ENCODE measurements at places on chromosomes 5 and 9.

DNA sequence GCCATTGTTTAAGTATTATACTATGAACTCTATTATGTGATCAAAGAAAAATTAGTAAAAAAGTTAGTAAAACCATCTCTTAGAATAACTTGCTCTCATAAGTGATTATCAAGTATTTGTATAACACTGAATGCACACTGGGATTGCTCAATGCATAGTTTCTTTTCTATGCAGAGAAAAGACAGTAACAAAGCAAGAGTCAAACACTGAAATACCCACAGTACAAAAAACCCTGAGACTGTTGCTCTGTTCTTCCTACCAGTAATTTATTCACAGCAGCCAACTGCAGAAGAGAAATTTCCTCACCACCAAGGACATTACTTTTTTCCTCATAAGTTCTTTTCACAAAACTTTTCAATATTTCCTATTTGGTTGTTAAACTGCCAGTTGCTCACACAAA, 634.4 kb downstream of the DTWD2 start:
- no peak for DNase-seq

DNA sequence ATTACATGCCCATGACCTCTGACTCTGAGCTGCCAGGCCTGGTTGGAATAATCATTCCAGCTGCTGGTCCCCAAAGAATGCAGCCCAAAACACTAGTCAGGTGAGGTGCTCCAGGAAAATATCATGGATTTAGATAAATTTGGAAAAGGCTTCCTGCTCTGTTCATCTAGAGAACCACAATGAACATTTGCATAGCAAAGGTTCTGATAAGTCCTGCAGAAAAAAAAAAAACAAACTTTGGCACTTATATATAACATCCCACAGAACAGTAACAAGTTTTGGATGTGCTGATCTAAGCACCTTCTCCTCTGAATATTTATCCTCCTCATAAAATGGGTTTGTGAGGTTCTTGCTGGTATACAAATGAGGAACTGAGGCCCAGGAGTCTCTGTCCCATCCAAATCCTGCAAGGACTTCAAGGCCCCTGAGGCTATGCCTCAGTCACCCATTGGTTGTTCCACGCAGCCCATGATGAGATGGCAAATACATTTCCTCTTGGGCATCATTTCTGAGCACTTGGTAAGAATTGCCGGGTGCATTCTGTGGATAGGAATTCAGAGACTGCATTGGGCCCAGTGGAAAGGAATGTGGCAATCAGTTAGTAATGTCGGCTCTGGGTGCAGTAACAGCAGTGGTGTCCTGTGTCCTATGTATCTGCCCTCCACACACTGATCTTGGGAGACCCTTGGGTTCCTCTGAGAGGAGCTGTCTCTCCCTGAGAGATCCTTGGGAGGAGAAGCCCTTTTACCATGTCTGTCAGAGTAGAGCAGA, 73.4 kb upstream of the ASS1 start:
- peak; percentile 21 for DNase-seq

GRCh38 chr9:7212101-7212500, 454.3 kb downstream of the KDM4C start:
- no peak for DNase-seq

GRCh38 chr5:124764585-124764984, 18.1 kb upstream of the ZNF608 start:
- no peak for DNase-seq

GRCh38 chr9:129863059-129863690, 27.9 kb downstream of the USP20 start:
- peak; percentile 91 for DNase-seq

GRCh38 chr9:7443541-7443940, 356.0 kb downstream of the DMAC1 start:
- no peak for DNase-seq

DNA sequence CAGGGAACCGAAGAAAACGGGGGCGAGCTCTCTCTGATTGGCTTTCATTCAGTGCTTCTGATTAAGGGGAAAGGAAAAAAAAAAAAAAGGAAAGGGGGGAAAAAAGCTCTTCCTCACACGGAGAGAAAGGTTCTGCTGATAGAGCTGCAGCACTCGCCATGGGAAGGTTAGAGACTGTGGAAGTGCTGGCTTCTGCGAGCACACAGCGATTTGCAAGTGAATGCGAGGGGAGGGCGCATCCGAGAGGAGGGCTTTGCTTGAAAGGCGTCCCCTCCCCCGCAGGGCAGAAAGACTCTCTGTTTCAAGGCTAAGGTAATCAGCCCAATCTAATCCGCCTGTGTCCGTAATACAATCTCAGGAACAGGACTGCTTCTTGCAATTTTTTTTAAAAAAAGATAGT, at the start of gene CDH10:
Gene CDH10 (minus strand): TSS at position 218 of the 400 bp plus-strand sequence. CDS start 51,488 bp downstream, outside the sequence.
- DNase-seq: peak; percentile 95

DNA sequence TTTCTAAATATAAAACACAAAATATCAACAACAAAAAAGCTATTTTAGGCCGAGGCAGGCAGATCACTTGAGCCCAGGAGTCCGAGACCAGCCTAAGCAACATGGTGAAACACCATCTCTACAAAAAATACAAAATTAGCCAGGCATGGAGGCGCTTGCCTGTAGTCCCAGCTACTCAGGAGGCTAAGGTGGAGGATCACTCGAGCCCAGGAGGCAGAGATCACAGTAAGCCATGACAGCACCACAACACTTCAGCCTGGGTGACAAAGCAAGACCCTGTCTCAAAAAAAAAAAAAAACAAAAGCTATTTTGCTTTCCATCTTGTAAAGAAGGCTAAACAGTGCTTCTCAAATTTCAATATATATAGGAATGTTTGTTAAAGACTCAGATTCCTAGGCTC, 11.3 kb downstream of the C5orf15 start:
- DNase-seq: no peak

DNA sequence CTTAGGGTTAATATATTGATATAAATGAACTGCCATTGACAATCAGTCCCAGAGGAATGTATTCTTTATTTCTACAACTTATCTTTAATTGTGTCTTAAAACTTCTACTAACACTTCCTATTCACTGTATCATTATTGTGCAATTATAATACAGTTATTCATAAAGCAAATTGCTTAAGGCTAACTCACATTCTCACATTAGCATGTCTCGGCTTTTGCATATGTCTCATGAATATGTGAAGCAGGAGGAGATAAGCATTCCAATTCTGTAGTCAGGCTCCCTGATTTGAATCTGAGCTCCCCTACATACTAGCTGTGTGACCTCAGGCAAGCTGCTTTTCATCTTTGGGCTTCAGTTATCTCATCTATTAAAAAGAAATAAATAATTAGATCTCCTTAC, 45.4 kb downstream of the PLGRKT start:
- no peak for DNase-seq

DNA sequence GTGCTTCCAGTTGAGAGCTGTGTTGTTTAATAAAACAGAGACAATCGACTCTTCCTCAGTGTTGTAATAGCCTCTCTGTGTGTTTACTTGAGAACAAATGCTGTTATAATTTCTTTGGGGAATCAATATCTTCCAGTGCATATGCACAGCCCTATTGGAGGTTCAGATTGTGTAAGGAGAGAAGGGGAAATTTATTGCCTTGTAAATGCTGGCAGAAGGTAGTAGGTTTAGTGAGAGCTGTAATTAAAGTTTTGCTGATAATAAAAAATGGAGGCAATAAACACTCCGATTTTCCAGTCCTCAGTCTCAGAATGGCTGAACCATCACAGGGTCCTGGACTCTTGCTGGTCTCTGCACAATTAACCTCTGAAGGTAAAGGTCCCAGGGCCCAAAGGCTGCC, 128.3 kb downstream of the C5orf15 start:
- DNase-seq: no peak

DNA sequence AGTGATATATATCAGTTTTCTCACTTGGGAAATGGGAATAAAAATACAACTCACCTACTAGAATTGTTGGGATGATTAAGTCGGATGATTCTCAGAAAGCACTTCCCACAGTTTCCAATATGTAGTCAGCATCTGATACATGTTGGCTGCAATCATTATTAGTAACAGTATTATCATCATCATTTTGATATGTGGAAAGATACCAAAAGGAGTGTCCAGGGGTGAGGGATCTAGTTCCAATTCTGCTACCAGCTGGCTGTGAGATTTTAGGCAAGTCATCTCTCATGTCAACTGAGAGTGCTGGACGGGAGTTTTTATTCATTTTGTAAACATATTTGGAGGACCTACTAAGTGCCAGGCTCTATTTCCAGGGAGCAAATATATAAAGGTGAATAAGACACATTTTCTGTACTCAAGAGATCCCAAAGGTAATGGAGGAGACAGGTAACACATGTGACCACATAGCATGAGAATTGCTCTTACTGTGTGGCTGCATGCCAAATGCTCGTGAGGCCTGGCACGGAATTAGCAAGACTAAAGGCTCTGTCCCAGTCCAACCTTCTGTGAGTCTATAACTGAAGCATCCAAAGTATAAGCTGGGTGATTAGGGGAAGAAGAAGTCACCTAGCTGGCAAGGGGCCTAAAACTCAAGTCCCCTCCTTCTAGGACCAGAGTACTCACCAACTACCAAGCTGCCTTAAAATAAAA, 83.0 kb downstream of the GRIA1 start:
- DNase-seq: no peak

DNA sequence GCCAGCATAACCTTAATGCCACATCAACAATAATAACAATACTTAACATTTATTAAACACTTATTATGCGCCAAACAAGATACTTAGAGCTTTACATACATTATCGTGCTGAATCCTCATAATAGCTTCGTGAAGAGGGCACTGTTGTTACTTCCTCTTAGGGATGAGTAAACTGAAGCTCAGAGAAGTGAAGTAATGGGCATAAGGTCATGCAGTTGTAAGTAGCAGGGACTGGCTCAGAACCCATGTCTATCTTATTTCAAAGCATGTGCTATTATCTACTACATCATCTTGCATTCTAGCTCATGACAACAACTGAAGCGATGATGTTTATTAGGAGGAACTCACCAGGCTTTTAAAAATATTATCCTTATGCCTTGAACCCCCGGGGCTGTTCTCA, 34.9 kb upstream of the PPP3R2 start:
- no peak for DNase-seq

- no peak for DNase-seq
Observed at GRCh38 chr5:28734396-28734795, 1696.0 kb upstream of the CDH9 start.

DNA sequence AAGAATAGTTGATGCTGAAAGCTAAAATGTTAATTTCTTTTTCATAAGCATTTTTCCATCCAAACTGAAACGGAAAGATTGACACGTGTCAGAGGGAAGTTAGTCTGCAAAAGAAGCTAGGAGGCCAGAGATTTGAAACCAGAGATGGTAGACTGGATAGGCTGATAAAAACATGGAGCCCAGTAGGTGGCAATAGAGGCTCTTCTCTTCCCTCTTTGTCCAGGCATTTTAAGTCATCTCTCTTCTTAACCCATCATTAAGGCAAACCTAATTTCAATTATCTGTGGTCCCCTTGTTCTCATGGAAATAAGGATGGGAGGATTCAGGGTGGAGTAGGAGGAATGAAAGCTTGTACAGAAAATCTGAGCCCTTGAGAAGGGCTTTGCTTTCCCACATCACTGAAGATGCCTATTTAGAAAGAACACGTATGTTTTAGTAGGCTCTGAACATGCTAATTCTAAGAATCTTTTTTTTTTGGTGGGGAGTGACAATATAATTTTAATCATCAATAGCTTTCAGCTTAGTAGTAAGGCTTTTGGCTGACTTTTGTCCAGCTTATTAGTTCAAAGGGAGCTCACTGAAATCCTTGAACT, 66.6 kb downstream of the ZNF474 start:
- peak; percentile 51 for DNase-seq

GRCh38 chr9:27749838-27750237, 176.6 kb upstream of the C9orf72 start:
- DNase-seq: peak; percentile 14

DNA sequence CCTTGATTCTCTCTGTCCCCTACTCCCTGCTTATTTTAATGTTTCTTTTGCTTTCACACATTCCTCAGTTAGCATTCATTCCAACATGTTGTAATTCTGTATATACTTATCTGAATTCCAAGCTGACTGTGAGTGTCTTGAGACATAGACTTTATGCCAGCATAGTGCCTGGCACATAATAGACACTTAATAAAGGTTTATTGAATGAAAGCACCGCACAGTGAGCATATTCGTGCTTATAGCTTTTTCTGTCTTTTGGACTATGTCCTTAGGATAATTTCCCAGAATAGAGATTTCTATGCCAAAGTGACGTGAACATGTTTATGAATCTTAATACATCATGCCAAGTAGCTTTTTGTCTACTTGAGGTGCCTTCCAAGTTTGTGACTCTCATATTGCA, 174.6 kb downstream of the CD180 start:
- no peak for DNase-seq

DNA sequence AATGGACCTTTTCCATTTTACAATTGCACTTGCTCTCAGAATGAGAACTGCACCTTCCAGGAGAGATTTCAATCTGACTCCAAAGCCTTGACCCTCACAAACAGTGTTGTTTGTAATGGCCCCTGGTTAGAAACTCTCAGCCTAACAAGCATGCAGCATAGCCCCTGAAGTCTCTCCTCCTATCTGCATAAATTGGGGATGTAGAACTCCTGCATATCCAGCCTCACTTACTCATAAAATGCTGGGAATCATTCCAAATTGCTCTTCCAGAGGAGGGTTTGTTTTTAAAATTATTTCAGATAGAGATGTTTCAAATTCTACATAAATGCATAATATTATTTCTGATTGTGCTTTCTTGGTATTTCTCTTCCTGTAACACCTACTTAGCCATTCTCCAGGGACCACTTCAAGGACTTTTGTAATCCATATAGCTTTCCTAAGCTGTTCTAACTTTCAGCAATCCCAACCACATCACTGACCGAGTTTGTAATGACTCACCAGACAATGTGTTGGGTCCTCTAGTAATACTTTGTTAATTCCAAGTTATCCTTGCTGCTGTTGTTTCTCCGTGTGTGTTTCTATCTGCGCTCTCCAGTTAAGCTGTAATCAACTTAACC, 143.8 kb upstream of the CCDC152 start:
- DNase-seq: no peak

DNA sequence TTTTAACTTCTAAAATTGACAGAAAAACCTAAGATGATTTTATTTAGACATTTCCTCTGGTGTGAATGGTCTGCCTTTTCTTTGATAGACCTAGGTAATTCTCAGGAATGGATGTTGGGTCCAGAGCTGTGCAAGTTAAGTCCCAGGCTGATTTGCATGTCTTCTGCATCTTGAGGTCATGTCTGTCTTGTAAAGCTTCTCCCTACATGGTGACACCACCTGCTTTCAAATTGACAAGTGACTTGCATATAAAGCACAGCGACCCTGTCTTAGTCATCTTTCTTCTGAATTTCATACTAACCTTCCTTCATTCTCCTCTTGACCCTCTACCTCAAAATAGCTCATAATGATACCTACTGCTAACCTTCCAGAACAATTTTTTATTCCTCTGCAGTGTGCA, 29.2 kb downstream of the OSTF1 start:
- no peak for DNase-seq

DNA sequence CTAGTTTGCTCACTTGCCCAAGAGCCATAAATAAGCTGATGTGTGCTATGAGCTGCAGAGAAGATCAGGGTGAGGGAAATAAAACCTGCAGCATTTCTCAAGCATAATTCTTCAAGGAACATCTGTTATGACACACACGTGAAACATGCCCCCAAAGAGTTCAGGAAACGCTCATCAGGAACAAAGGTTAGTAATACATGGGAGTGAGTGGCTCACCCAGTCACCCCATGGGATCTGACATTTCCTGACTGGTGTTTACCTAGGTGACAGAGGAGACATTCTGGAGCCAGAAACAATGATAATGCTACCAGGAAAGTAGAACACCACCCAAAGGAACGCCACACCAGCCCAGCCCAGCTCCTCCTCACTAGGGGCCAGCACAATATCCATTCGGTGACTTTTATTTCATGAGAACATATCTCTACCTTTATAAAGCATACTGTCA, 66.0 kb downstream of the FRMD3 start:
- DNase-seq: no peak

Measured in ELF-1 (cell line).